CD4-positive, alpha-beta T cell (primary cell): ENCODE measurements at places on chromosomes 4 and X. TPM values are rescaled to one million over a fixed set of nuclear protein-coding genes. Genes with fewer than 3 reads are reported as not detected.

FAM90A26 gene
- not detected for total RNA-seq

- no peak for DNase-seq
Measured at GRCh38 chrX:30637874-30638815, 15.1 kb upstream of the GK start.

DNA sequence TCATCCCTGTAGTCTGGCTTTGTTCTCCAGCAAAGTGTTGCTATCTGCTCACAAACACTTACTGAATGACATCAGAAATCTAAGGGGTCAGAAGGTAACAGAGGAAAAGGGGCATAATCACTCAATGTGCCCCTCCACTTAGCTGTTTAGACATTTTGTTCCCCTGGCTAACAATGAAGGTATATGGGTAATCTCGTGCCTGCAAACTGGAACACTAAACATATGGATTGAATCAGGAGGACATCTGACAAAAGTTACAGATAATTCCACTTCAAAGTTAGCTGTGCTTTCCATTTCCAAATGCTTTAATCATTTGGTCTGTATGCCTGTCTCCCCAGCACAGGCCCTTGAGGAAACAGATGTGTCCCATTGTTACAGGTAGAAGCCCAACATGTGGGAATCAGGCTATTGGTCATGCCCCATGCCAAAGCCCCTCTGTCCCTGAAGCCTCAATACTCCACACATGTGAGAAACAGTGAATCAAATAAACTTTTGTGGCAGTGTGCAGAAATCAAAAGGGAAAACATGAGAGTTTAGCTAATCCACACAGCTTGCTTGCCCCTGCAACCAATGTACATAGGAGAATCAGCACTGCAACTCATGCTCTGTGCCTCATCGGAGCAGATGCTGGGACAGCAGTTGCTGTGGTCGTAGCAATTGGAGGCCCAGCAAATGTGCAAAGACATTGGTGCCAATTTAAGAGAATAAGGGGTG is 111.7 kb downstream of the RNF150 start:
- no peak for DNase-seq

- no peak for DNase-seq
Measured at GRCh38 chr4:139501117-139501516, 47.2 kb downstream of the RAB33B start.

DNA sequence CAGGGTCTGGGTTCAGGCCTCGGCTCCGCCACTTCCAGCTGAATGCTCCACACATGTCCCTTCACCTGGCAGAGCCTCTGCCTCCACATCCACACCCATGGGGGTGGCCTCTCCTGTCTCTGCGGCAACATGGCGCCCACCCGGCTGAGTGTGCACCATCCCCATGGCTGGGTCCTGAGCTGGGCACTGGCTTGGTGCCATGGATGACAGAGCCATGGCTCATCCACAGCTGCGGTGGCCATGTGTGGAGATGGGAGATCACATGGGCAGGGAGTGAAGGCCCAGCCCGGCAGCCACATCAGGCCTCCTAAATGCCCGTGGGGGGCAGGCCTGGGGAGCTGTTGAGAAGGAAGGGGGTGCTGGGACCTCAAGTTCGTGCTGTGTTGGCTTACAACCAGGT is 213.7 kb downstream of the AFAP1 start:
- DNase-seq, result no peak

GRCh38 chr4:56704089-56704871 is 23.2 kb upstream of the HOPX start:
- no peak for DNase-seq
